ENCODE measurements at places on chromosomes 3 and 15.

DNA sequence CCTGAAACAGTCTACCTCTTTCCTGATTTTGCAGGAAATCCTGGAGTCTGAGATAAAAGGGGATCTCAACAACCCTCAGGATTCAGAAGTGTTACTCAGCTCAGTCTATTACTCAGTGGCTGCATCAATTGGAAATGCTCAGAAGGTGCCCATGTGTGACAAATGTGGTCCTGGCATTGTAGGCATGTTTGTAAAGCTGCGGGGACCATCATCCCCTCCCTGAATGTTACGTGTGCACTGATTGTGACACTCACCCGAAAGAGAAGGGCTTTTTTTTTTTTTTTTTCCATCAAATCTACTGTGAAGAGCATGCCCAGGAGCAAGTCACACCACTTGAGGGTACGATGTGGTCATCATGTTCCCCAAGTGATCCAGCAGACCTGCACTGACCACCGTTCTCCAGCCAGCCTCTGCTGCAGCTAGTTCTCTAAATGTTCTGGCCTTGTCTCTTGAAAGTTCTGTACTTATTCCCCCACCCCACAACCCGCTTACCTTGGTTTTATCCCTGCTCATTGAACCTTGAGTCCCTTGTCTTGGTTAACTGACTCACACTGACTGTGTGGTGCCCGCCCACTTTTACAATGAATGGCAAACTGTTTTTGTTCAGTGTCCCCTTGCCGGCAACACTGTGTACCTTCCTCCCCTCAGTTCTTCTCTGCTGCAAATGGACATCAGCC is 19.8 kb downstream of the ST3GAL6 start:
- no peak for DNase-seq

DNA sequence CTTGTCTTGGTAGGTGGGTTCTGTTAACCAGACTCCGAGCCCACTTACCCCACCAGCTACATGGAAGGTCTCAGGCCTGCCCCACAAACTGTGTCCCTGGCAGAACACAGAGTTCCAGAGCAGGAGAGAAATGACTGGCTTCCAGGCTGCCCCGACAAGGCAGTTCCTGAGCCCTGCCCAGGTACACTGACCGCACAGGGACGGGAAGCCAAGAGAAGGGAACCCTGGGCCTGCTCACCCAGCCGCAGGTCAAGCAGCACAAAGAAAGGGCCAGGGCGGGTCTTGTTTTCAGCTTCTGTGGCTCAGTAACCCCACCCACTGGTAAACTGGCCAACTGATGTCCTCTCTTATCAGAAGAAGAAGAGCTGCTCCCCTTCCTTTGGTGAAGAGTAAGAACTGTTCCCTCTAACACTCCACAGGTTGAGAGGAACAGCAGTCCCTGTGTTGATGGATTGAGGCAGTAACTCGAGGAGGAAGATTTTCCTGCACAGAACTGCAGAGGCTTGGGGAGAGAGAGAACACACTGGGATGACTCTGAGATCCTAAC is 68.4 kb downstream of the CRTC3 start:
- DNase-seq = no peak

- DNase-seq = no peak
These were observed 6.0 kb downstream of the NRG4 start for GRCh38 chr15:76006136-76006778.

- DNase-seq = no peak
These were observed 372.9 kb upstream of the LMCD1 start for GRCh38 chr3:8128686-8129085.

- DNase-seq = no peak
These were observed 36.5 kb downstream of the PLXNA1 start for GRCh38 chr3:127019449-127019848.

DNA sequence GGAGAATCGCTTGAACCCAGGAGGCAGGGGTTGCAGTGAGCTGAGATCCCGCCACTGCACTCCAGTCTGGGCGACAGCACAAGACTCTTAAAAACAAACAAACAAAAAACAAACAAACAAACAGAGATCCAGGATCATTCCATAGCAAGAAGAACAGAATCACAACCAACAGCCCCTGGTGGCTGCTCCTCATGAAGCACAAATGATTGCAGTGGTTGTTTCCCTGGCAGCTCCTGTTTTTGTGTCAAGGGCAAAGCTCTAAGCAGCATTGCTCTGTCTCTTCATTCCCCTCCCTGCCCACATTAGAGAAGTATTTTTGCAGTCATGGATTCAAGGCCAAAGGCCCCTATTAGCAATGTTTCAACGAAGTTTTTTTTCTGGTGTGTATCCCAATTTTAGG is 25.8 kb upstream of the BLM start:
- DNase-seq = no peak

DNA sequence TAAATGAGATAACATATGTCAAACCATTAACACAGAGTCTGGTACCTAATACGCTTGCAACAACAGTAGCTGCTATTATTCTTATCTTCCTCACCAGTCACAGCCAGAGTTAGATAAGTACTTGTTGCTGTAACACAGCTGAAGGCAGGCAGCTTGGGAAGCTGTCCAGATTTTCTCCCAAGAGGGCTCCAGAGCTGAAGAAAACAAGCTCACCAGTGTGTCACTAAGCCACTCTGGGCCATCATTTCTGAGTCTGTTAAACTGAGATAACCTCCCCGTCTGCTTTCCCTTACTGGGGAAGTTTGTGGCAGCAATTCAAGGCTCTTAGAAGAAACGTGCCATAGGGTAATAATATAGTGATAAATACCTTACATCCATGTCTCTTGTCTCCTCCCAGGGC is 226.3 kb downstream of the TAFA4 start:
- no peak for DNase-seq

DNA sequence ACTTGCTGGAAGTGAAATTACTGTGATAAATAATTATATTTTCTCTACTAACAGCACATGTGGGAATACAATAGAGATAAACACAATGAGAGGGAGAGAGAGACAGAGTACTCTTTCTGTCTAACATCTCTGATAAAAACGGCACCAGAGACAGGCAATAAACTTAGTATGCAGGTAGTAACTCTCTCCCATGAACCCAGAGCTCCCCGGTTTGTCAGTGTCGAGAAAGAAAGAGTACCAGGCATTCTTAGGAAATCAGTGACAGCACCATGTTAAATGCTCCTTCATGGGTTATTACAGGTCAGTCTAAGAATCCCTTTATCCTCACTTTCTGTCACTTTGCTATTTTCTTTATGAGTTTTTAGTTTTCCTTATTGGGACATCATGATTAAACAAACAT is 110.7 kb upstream of the EPHA3 start:
- no peak for DNase-seq

DNA sequence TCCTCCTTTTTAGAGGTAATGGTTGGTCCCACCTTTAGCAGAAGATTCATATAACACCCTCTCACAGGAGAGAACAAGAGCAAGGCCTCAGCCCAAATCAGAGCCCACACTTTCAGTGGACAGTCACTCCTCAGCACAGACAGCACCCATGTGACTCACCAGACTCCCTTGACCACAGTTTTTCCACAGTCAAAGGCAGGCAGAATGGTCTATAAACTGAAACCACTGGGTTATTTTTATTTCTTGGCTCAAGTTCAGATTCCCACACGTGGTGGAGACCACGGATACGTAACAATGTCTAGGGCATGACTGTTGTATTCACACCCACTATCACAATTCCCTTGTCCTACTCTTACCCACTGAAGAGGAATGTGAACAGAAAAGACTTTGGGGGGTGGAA is 237.8 kb upstream of the UBE2E1 start:
- DNase-seq = no peak

GRCh38 chr15:41893422-41894250 is at the start of gene SPTBN5:
SPTBN5 (minus strand) TSS chr15:41894053; CDS start chr15:41893497, 556 bp downstream.
- no peak for DNase-seq

DNA sequence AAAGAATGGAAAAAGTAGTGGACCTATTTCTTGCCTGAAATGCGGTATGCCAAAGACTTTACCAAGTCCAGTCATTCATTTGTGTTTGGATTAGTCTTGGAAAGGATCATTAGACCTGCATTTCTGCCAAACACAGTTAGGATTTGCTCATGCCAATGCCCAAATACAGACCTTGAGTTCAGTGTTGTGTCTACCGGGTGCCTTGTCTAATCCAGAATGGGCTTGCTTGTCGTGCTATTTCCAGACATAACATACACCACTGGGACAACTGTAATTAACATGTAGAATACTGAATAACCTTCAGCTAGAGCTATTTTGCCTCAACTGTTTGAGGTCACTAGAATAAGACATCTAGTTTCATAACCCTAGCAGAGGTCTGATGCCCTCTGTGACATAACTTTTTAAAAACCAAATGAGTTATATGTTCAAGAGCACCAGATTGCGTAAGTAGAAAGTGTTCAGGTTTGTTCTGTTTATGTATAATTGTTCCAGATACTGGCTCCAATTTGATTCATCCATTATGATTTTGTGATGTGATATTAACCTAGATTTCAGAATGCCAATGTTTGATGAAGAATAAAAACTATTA is 145.3 kb upstream of the DPH6 start:
- no peak for DNase-seq

DNA sequence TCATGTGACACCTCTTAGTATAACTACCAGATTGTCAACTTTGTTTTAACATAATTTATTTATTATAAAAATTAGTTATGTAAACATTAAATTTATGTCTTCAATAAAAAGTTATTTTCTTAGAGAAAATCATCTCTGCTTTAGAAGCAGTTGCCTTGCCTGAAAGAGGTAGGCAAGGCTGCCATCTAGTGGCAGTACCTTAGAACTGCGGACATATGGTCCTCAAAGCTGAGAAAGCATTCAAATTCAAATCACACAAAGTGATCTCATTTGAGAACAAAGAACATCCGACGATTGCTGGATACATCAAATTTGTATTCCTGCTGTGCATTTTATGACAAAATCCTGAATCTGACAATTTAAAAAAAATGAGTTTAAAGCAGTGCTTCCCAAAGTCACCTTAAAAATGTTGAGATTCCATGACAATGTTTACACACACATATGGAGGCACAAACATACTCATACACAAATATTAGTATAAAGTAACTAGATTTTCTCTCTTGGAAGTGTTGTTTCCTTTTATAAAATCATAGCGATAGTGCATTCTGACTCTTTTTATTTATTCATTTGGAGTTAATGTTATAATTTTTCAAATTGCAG is 617.4 kb downstream of the CADM2 start:
- DNase-seq = no peak

DNA sequence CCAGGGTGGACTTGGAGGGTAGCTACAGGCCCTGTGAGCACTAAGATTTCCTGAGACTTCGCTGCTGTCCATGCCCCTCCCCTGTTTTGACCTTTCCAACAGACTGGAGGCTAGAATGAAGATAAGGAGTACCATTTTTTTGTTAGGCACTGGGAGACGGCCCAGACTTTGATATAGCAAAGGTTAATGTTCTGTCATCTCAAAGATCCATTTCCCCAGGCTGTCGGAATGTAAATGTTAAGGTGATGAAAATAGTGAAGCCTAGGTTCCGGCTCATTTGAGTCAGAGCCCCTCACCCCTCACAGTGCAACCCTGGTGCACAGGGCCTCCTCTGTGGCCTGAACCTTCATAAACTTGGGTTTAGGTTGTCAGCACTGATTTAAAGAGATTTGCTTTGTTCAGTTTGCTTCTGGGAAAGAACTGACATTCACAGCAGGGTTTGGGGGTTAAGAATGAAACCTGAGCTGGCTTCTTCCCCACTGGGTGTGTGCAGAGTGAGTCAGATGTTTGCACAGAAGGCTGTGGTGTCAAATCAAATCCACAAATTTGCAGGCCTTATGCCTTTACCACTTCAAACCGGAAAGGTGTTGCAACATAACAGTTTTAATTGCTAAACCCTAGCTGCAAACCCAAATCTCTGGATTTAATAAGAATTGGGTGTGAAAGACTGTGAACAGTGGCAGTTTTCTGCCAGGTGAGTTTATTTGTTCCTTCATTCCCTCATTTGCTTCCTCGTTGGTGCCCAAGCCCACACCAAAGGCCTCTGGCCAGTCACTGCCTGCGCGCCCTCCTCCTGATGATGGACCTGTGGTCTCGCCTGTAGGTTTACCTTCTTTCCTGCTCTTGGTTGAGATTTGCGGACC is 20.6 kb upstream of the KCTD6 start:
- no peak for DNase-seq

GRCh38 chr3:107344722-107345121 is 32.5 kb upstream of the CCDC54 start:
- no peak for DNase-seq

- no peak for DNase-seq
These were observed 8.5 kb downstream of the KLHL18 start for GRCh38 chr3:47291158-47291753.

DNA sequence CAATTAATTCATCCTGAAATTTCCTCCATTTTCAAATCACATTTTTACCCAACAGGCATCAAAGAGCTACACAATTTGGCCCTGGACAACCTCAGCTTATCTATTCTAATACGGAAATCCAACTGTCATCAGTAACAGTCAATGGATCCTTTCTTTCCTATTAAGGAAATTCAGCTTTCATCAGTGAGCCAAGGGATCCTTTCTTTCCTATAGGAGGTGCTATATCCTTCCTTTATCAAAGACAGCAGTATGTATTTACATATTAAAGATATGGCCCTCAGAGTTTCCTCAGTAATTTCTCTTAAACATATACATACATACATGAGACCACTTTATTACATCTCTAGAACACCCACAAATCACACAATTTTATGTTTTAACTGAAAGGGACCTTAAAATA is 10.1 kb downstream of the DHX36 start:
- no peak for DNase-seq

GRCh38 chr3:139887431-139887830 is 47.6 kb upstream of the CLSTN2 start:
- no peak for DNase-seq

DNA sequence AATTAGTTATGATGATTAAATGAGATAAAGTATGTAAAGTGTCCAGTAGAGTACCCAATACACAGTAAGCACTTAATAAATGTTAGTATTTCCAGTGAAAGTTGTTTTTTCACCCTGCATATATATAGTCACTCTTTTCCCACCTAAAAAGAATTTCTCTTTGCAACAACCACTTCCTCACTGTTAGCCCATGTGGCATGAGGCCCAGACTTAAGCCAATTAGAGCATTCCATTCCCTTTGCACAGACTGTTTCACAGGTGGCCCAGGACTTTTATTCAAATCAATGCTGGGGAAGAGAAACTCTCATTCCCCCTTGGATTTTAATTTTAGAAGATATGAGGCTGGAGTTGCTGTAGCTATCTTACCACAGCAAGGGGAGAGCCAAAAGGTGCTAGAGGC is 3.7 kb downstream of the IFT80 start:
- DNase-seq = no peak

DNA sequence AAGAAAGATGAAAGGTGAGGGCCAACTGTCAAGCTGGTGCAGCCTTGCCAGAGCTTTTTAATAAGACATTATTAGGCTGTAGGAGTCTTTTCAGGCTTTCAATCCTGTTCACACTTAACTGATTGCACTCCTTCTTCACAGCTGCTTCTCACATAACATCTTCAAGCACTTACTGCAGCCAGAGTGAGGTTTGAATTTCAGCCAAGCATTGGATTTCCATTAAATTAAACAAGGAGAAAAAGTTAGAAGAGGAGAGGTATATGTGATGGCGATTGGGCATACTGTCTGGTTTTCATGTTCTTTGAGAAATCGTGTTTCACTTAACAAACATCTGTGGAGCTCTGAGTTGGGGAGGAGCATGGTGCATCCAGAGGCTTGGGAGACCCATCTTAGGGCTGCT is 392.8 kb upstream of the LRRC3B start:
- DNase-seq = no peak

Measured in NCI-H1694 (cell line).